ENCODE measurements at places on chromosomes 7 and 10.

- DNase-seq = no peak
These were observed 60.9 kb downstream of the CSGALNACT2 start for GRCh38 chr10:43199088-43199683.

- DNase-seq = no peak
These were observed 1.6 kb downstream of the SAMD9L start for GRCh38 chr7:93146472-93147141.

DNA sequence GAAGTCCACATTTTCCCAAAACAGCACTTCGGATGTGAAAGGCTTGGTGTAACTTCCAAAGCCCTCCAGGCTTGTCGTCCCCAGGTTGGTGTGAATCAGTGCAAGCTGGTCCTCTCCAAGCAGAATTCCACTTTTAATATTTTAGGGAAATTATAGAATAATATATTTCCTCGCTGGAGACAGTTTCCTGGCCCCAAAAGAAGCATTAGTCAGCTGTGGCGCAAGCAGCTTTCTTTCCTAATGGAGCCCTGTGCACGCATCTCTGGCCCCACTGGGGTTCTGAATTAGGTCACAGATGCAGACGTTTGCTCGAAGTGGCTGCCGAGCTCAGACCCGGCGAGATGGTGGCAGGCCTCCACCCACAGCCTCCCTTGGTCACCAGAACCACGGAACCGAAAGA is 33.3 kb upstream of the MNX1 start:
- DNase-seq = no peak

DNA sequence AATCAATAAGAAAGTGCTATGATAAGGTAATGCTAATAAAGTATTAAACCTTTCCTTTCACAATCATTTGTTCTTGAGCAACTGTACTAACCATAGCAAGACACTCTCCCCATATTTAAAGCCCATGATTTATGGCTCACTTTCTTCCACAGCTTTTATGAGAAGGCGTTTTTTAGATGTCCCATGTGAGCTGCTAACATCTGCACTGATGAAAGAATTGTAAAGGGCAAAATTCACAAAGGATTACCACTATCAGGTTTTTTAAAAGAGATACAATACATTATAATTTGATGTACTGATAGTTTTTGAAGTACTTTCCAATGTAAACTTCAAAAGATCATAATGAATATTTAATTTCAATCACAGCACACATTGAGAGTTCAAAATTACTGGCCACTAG is 75.7 kb downstream of the RNLS start:
- no peak for DNase-seq

DNA sequence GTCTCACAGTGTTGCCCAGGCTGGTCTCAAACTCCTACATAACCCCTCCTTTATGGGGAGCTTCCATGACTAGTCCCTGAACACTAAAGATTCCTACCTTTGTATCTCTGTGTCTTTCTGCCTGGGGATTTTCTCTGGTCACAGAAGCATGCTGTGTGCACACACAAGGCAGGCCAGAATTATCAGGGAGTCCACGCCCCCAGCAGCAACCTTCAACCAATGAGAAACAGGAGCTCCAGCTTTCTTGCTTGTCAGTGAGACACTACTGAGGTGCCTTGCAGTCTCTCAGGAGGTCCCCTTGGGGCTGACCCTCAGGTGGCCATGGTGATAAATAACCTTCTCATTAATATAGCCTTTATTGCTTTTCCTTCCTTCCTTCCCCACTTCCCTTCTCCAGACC is 45.1 kb upstream of the AUTS2 start:
- DNase-seq = no peak

- no peak for DNase-seq
These were observed 9.0 kb upstream of the RHBDD2 start for GRCh38 chr7:75869776-75870379.

DNA sequence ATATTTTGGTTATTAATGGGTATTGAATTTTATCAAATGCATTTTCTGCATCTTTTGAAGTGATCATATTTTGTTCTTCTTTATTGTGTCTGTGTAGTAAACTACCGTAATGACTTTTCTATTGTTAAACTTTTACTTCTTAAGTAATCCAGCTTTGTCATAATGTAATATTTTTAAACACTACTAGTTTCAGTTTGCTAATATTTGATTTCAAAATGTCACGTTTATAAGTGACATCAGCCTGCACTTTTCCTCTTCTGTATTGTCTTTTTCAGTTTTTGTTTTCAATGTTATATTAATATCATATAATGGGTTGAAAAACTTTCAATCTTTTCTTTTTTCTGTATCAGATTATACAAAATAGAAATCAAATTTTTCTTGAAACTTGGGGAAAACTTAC is 71.6 kb upstream of the ANKRD1 start:
- DNase-seq = no peak

GRCh38 chr10:110512461-110513187 is 14.9 kb downstream of the DUSP5 start:
- no peak for DNase-seq

DNA sequence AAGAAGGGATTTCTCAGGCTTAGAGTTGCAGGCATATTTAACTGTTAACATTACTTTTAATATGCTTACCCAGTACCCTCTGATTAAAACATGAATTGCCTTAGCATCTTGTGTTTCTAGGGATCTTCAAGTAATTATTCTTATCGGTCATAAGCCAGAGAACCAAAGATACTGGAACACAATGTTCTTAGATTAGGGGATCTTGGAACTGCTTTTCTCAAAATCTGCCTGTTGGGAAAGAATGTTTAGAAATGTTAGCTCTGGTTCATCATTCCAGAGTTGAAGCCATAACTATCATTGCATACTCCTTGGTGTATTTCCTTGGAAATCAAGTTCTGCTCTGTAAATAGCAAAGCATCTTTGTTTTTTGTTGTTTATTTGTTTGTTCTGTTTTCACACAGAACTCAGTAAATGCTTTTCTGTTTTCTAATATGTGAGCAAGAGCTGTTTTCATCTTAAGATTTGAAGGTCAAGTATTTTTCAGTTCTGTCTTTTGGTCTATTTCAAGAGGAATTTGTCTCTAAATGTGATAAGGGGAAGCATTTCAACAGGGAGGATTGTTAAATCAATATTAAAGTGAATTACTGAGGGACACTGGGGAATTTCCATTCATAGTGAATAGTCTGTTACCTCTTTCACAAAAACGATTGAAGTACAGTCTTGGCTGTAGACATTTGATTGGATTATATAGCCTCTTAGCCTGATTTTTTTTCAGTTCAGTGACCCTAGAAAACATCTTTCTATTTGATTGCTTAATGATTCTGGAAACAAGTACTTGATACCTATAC is 103.2 kb upstream of the CYP26C1 start:
- no peak for DNase-seq

DNA sequence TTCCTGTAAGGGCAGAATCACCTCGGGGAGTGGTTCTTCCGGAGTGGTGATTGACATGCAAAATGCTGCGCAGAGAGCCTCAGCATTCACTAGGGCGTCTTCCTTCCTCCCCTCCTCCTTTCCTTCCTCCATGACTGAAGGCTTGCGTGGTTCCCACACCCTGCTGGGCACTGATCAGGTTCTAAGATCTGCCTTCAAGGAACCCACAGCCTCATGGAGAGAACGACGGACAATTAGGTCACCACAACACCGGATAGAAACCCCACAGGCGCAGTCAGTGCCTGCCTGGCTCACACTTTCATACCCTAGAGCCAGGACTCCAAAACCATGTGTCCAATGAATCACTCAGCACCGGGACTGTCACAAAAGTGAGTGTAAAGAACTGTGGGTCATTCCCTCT is 131.3 kb downstream of the DPP6 start:
- no peak for DNase-seq

- no peak for DNase-seq
These were observed 51.4 kb downstream of the PLPP4 start for GRCh38 chr10:120508393-120508792.

DNA sequence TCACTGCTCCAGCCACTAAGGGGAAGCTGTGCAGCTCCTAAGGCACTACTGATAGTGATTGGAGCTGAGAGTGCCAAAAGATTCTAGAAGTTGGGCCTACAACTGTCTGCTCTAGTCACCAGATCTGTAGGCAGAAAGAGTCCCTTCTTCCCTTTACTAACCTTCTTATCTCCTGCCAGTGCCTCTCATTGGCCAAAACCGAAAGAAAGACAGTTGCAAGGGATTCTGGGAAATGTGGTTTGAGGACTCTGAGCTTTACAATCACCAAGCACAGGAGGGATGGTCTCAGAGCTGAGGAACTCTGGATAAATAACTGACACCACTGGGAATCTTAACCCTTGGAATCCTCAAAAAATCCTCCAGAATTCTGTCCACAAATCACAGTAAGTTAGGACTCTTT is 615.8 kb downstream of the CCSER2 start:
- DNase-seq = no peak

DNA sequence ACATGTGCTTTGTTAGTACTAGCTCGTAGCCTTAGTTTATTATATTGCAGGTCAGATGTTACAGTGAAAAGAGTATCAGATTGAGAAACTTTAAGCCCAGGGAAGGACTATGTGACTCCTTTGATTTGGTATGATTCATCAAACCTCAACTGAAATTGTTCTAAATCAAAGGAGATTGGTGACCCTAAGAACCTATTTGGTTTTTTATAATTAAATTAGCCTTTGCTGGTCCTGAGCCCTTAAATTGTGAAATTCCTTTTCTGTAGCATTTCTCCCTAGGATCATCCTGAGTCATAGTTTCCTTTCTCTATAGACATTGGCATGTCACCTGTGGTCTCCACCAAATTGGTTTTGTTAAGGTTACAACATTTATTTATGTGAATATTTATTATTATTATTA is 89.7 kb downstream of the POLR1F start:
- no peak for DNase-seq

GRCh38 chr7:44772867-44773266 is 23.6 kb upstream of the PPIA start:
- no peak for DNase-seq

GRCh38 chr7:138662991-138663320 is 38.2 kb downstream of the SVOPL start:
- DNase-seq = no peak

GRCh38 chr7:131284702-131285419 is 42.8 kb upstream of the MKLN1 start:
- peak; percentile 62 for DNase-seq

- no peak for DNase-seq
These were observed 280.6 kb upstream of the MEOX2 start for GRCh38 chr7:15967121-15967520.

GRCh38 chr7:16463520-16463919 is 2.0 kb downstream of the SOSTDC1 start:
- no peak for DNase-seq

DNA sequence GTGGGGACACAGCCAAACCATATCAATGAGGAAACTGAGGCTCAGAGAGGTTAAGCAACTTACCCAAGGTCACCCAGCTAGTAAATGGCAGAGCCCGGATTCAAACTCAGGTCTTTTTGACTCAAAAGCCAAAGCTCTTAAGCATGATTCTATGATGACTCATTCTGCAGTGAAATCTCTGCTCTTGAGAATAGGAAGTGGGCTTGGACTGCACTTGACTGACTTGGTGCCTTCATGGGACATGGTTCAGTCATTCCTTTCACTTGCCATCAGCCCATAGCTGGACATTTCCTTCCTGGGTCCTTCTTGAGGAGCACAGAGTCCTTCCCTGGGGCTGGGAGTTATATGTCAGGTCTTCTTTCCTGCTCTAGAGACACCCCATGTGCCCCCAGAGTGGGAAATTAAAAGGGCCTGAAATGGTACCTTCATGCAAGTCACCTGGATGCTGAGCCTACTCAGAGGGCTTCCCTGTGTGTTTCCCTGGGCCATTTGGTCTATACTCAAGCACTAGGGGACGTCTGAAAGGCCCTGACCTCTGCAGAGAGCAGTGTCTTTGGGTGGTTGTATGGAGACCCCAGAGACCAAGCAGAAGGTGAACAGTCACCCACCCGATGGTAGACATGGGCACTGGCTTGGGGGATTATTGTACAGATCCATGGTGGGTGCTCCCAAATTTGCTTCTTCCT is 62.4 kb upstream of the SDK1 start:
- no peak for DNase-seq

- no peak for DNase-seq
These were observed 43.7 kb downstream of the UNC5B start for GRCh38 chr10:71255808-71256660.

GRCh38 chr10:102919246-102919959 is 1.3 kb downstream of the CNNM2 start:
- DNase-seq = peak; percentile 58

- DNase-seq = no peak
These were observed 23.2 kb upstream of the SDK1 start for GRCh38 chr7:3277604-3278572.

- DNase-seq = no peak
These were observed 56.1 kb downstream of the PODXL start for GRCh38 chr7:131500357-131500756.

DNA sequence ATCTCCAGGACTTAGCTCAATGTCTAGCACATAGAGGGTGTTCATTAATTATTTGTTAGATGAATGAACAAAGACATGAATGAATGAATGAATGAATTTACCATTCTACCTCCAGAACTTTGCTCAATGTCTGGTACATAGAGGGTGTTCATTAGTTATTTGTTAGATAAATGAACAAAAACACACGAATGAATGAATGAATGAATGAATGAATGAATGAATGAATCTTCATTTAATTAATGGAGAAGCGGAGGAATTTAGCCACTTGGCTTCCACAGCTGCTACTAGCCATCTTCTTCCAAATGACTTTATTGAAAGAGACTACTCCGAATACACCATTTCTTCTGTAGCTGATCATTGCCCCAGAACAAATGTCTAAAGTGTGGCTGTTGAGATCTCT is 368.9 kb downstream of the FRMD4A start:
- no peak for DNase-seq

DNA sequence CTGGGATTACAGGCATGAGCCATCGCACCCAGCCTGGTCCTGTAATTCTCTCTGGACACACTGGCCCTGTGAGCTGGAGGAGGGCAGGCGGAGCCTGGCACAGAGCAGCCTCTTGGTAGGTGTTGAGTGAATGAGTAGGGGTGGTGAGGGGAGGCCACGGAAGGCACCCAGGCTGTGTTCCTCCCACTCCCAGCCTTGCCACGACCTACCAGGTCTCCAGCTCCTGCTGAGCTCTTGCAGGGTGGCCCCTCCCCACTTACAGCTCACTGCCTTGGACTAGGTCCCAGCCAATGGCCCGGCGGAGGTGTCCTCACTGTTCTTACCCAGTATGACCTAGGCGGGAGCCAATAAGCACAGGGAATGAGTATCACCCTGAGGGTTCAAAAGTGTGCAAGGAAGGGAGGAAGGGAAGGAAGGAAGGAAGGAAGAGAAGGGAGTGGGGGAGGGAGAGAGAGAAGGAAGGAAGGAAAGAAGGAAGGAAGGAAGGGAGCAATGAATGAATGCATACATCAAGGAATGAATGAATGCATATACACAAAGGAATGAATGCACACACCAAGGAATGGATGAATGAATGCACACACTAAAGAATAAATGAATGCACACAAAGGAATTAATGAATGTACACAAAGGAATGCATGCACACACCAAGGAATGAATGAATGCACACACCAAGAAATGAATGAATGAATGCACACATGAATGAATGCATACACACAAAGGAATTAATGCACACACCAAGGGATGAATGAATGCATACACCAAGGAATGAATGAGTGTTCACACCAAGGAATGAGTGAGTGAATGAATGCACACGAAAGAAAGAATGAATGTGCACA is 45.5 kb downstream of the GTF2IRD1 start:
- no peak for DNase-seq

All from breast epithelium (tissue), 4 donors.